Activated CD8-positive, alpha-beta memory T cell treated with anti-CD3 and anti-CD28 coated beads, Interleukin-2, amount 50 U/mL, for 48 hours (primary cell): ENCODE measurements at places on chromosomes 13 and 19.

DNA sequence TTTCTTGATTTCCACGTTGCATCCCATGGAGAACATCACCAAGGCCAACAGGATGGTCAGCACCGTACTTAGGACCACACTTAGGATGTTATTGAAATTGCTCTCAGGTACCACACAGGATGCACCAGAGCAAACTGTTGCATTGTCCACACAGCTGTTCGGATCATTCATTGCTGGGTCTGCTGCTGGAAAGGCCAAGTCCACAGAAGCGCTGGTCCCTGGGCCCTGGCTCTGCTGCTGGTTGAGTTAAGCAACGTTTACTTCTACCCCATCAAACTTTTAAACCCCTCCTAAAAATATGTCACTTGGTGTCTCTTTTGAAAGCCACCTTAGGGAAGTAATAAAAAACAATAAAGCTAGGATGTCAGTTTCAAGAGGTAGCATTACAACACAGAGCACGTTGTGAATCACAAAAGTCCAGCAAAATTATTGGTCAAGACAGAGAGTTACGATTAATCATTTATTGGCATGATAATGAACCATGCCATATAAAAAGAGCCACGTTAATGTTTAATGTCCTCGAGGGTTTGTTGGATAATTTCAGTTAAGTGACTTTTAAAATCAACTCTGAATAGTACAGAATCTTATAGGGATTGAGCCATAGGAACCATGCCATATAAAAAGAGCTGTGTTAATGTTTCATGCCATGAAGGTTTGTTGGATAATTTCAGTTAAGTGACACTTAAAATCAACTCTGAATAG is at the start of gene SLC10A2:
TSS of gene SLC10A2 (minus strand) at position 339 of the 702 bp plus-strand sequence. CDS start at position 171, 168 bp downstream.
- no peak for DNase-seq

DNA sequence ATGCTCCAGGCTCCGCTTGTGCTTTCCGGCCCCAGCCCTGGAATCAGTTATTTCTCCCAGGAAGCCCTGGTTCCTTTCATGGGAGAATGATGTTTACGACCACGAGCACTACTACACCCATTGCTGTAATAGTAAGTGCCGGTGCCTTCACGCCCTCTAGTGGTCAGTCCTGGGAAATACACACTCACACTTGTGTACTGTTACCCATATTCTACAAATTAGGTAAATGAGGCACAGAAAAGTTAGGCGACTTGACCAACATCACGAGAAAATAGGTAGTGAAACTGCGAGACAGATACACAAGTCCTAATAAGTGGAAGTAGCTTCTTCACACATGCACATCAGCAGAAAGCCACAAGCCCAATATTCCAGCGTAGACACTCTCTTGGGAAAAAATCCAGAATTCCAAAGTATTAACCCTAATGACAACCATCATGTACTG is 21.7 kb downstream of the CEACAM21 start:
- peak; percentile 81 for DNase-seq

- DNase-seq, result peak; percentile 69
Measured at GRCh38 chr19:10286803-10287737, at the start of gene ICAM4. TSS of gene ICAM4 (plus strand) at chr19:10286955. CDS start at chr19:10287013, 58 bp downstream.

DNA sequence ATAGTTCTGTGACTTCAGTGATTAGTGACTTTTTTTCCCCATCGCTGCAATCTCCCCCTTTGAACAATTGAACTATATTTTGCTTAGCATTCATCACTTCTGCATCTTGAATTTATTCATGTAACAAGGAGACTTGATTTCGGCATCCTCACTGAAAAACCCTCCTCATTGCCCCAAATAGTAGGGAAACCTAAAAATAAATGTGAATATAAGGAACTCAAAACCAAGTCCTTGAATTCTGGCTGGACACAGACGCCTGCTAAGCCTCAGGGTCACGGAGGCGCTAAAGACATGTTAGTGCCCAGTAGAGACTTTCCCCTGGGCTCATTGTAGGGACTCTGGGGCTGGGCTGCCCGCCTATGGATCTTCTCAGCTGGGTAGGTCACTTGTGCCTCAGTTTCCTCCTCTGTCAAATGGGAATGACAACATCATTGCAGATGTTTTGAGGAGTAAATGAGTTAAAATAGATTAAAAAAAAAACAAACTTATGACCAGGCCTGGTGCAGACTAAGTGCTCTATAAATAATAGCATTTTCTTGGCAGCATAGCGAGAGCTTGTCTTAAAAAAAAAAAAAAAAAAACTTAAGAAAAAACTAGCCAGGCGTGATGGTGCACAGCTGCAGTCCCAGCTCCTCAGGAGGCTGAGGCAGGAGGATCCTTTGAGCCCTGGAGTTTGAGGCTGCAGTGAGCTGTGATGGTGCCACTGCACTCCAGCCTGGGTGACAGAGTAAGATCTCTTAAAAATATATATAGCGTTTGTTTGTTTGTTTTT is 1.8 kb upstream of the ADGRE5 start:
- no peak for DNase-seq

GRCh38 chr19:3538965-3539755 is at the start of gene TEKTIP1:
TSS of gene TEKTIP1 (plus strand) at chr19:3539174. CDS start at chr19:3539178, 4 bp downstream.
- DNase-seq, result no peak

GRCh38 chr13:43107780-43108179 is 84.4 kb downstream of the DNAJC15 start:
- no peak for DNase-seq

DNA sequence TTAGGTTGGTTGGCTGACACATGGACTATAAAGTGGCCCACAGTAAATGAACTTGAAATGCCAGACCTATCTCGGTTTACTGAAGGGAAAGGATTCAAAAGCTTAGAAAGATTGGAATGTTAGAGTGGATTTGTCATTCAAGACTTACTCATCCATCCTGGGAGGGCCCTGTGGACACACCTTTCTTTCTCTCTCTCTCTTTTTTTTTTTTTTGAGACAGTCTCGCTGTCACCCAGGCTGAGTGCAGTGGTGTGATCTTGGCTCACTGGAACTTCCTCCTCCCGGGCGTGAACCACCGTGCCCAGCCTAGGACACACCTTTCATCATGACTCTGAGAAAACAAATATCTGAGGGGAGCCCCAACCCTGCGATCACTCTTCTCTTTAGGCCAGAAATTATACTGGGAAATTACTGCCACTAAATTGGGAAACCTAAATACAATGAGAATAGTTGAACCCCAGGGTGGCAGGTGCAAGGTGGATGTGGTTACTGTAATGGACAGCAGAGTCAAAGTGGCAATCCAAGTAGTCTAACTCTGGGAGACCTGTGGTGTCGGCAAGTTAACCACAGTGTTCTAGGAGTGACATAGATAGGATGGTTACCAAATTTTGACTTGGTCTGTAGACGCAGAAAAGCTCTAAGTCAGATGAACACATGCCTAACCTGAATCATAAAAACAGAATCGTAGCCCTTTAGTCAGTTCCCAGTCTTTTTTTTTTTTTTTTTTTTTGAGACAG is 47.1 kb upstream of the ZMYM5 start:
- DNase-seq, result no peak

DNA sequence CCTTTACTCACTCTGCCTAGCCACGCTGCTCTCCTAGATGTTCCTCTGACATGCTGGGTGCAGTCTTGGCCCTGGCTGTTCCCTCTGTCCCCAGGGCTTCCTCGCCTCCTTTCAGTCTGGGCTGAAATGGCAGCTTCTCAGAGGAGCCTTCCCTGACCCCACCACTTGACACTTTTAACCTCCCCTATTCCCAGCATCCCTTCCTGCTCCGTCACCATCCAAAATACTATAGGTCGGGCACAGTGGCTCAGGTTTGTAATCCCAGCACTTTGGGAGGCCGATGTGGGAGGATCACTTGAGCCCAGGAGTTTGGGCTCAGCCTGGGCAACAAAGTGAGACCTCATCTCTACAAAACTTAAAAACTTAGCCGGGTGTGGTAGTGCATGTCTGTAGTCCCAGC is 2.6 kb downstream of the FAM187B start:
- peak; percentile 30 for DNase-seq

- no peak for DNase-seq
Measured at GRCh38 chr13:102847272-102848234, 1.7 kb downstream of the ERCC5 start.

GRCh38 chr13:32881777-32882145 is 134.5 kb upstream of the KL start:
- no peak for DNase-seq

DNA sequence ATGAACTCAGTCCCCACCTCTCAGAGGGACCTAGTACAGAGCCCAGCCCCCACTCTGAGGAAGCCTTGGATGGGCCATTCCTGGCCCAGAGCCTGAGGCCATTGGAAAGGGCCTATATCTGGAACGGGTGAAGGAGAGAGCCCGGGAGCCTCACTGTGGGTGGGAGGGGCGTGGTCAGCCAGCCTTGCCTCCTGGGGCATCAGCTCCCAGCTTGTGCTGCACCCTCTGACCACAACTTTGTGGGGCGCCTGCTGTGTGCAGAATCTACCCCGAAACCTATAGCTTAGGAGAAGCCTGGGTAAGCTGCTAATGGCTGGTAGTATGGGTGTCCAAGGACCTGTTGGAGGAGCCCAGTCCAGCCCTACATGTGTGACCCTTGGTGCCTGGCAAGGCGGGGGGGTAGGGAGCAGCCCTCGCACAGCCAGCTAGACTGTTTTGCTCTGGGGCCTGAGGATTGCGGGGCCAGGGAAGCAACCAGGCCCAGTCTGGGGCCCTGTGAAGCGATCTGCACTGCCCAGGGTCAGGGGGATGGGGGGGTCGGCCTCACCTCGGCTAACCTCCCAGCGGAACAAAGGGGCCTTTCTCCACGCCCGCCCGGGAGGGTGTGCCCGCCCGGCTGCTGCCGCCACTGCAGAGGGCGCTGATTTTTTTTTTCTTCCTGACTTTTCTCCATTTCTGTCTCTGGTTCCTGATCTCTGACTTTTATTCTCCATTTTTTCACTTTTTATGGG is 42.3 kb downstream of the LYL1 start:
- no peak for DNase-seq

DNA sequence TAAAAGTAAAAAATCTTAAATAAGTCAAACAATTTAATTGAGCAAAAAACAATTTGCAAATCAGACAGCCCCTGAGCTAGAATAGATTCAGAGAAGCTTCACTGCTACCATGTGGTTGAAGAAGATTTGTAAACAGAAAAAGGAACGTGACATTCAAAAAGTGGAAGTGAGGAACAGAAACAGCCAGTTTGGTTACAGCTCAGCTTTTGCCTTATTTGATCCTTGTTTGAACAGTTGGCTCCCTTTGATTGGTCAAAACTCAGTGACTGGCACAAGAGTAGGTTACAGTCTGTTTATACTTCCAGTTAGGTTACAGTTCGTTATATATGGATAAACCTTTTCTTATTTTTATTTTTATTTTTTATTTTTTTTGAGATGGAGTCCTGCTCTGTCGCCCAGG is 5.8 kb downstream of the ZNF221 start:
- no peak for DNase-seq

GRCh38 chr13:76812206-76812897 is 73.9 kb downstream of the KCTD12 start:
- DNase-seq, result no peak

- no peak for DNase-seq
Measured at GRCh38 chr13:106794117-106794516, 226.2 kb upstream of the ARGLU1 start.

GRCh38 chr19:3389446-3389778 is 23.0 kb downstream of the NFIC start:
- no peak for DNase-seq

DNA sequence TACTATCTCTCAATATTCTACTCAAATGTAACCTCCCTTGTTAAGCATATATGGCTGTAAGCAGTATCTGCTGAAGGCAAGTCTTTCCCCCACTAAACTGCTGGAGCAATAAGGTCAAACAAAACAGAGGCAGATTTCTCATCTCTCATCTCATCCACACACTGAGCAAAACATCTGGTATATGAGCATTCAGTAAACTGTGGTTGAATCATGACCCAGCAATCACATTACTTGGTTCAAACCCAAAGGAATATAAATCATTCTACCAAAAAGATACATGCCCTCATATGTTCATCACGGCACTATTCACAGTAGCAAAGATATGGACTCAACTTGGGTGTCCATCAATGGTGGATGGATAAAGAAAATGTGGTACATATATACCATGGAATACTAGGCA is 344.4 kb downstream of the SUCLA2 start:
- DNase-seq, result no peak

DNA sequence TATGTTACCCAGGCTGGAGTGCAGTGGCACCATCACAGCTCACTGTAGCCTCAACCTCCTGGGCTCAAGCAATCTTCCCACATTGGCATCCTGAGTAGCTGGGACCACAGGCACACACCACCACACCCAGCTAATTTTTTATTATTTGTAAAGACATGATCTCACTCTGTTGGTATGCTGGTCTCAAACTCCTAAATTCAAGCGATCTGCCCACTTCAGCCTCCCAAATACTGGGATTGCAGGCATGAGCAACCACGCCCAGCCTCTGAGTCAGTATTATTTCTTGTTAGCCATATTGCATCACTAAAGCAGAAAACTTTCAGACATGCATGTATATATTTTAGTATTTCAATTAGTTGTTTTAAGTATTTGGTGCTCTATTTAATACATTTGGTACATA is 376.4 kb downstream of the GPC6 start:
- DNase-seq, result no peak

DNA sequence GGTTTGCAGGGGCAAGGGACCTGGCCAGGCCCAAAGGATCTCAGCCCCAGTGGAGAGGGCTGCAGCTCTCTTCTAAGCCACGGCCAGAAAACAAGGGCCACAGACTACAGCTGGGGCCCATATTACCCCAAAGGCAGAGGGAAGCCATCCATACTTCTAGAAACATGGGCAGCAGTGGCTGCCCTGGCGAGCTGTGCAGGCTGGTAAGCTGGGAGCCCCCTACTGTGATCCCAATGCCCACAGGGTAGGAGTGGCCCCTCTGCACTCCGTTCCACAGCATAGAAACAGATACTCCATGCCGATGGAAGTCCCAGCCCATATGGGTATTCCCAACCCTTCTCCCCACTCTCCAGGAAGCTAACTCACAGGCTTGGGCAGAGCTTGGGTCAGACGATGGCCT is 25.1 kb downstream of the VSTM2B start:
- DNase-seq, result no peak

DNA sequence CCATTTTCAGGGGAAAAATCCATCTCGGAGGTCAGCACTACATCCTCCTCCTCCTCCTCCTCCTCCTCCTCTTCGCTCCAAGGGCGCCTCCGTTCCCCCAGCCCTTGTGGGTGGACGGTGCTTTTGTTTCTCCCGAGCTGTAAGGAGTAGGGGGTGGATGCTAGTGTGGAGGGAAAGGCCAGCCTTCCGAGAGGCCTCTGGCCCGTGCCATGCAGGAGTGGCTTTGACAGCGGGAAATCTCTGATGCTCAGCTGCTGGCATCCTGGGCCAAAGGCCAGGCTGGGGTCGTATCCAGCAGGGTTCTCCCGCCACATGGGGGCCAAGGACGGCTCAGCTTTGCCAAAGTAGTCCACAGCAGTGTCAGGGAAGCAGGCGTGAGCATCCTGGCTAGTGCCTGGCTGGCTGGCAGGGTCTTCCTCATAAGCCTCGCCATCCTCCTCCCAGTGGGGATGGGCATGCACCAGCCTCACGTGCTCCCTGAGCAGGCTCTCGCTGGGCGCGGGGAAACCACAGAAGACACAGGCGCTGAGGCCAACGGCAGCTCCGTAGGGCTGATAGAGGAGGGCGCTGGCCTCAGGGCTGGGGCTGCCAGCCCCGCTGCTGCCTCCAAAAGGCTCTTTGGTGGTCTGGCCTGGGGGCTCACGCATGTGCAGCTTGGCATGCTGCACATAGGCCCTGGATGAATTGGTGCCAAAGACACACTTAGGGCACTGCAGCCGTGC is 10.5 kb downstream of the WIZ start:
- DNase-seq, result no peak

GRCh38 chr13:43573802-43574514 is 212.8 kb downstream of the ENOX1 start:
- DNase-seq, result no peak
